Activated T-cell treated with anti-CD3 and anti-CD28 coated beads, Interleukin-2, amount 50 U/mL, for 24 hours (primary cell): ENCODE measurements at places on chromosomes 16 and 17.

GRCh38 chr17:41734139-41734948 lies at the start of gene HAP1:
Gene HAP1, minus strand, starts transcription at chr17:41734643. Its CDS starts 9 bp downstream, at chr17:41734634.
- DNase-seq: peak; percentile 46

DNA sequence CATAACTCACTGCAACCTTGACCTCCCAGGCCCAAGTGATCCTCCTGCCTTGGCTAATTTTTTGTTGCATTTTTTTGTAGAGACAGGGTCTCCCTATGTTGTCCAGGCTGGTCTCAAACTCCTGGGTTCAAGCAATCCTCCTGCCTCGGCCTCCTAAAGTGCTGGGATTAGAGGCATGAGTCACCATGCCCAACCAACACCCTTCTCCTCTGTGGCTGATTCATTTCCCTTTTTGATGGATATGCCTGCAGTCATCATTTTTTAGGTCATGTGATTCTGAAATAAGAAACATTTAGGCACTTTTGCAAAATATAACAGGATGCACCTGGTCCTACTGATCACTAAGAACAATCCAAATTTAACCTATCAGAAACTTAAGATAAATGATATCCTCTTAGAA lies 44.0 kb upstream of the YPEL2 start:
- DNase-seq: no peak

DNA sequence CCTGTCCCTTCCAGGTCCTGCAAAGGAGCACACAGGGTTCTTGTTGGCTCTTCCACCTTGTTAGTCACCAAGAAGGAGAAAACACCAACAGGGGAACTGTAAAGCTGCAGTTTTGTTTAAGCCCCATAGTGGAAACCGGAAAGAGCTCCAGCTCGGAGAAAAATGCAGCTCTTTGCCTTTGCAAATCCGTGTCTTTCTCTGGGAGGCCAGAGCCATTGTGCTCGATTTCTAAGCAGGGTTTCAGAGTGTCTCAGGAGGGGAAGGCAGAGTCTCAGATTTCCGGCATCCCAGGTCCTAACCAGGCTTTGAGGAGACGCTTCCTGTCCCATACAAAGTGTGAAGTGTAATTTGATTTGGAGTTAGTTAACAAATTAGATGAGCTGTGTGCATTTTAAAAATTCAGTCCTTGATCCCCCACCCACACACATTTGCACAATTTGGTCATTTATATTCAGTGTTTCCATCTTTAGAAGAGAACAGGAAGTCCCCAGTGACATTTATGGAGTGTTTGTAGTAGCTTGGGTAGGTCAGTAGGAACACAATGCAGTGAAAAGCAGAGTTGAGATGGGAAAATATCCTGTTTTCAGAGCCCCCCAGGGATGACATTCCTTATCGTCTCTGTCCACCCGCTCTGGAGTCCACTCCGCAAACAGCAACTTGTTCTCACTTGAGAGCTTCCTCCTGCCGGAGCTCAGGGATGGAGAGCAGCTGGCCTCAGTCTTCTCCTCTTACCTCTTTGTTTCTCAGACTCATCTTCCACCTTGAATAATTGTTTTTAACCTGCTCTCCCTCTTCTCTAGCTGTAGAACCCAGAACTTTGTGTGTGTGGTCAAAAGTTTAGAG lies 331.9 kb downstream of the SEC14L1 start:
- peak; percentile 67 for DNase-seq

GRCh38 chr16:18943414-18943813 lies 17.2 kb upstream of the SMG1 start:
- DNase-seq: no peak

- DNase-seq: no peak
Observed at GRCh38 chr16:22642416-22643088, 131.9 kb downstream of the NPIPB5 start.

DNA sequence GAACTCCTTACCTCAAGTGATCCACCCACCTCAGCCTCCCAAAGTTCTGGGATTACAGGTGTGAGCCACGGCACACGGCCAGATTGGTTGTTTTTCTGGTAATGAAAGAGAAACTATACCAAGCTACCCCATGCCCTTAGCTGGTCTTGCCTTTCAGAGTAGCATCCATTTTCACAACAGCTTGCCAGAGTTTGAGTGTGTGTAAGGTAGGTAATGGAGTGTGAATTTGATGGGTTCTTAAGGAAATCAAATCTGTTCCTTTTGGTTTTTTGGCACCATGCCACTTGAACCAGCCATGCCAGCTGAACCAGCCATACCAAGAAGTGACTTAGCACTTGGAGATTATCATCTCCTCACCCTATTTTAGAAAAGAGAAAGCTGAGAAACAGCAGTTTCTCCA lies 5.1 kb downstream of the CALCOCO2 start:
- DNase-seq: no peak
